ENCODE measurements at places on chromosomes 5 and 9. TPM values are rescaled to one million over a fixed set of nuclear protein-coding genes. Genes with fewer than 3 reads are reported as not detected.

DNA sequence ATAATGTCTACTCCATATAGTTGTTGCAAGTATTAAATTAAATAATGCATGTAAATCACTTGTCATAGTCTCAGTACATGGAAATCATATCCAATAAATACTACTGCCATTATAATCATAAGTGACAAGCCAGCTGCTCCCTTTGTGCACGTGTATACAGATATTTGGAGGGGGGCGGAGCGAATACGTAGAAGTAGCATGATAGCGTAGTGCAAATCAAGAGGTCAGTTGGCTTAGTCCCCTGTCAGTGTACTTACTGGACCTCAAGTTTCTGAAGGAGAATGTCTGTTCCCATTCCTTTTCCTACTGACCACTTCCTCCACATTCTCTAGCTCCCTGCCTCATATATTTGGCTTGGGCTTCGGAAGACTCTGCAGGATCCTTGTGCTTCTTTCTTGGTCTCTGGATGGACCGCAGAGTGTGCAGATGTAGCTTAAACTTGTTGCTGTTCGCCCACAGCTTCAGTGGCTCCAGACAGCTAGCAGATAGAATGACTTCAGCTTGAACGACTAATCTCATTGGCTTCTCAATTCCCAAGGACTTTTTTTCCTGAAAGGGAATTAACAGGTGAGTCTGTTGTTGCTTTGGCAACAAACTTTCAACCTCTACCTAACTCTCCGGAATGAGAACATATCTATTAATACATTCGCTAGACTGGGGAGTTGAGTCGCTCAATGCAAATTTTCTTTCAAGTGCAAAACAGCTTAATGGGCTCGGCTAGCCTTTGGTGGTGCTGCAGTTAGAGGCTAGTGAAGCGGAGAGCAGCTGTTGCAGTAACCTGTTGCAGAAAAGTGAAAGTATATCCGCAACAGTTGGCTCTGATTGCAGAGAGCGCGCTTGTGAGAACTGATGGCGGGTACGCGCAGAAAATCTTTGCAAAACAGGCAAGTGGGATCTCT is at the start of gene PCDHB1:
Gene PCDHB1, plus strand, starts transcription at position 753 of the 899 bp plus-strand sequence. Its CDS starts 97 bp downstream, at position 850.
- DNase-seq, result no peak

DNA sequence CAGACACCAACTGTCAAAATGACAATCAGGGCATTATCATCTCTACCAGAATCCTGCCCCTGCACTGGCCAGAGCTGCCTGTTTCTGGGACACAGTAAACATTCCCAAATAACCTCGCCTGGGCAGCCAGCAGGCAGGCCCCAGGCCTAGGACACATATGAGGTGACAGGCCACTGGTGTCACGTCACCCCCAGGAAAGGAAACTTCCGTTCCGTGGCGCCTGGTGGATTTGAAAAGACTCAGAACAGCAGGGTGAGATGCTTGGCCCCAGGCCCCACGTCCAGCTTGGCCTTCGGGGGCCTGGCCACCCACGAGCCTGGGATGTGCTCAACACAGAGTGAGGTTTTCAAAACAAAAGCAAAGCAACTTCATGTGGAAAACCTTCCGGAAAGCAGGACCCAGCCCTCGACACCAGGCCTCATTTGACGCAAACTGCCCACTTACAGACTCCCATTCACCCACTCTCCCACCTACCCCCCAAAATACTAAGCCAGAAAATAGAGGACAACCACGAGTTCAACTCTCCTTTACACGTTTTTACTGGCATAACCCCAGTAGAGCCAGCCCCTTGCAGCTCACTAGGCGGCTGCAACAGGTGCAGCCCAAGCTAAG is 1.2 kb downstream of the SEMA4D start:
- no peak for DNase-seq

DNA sequence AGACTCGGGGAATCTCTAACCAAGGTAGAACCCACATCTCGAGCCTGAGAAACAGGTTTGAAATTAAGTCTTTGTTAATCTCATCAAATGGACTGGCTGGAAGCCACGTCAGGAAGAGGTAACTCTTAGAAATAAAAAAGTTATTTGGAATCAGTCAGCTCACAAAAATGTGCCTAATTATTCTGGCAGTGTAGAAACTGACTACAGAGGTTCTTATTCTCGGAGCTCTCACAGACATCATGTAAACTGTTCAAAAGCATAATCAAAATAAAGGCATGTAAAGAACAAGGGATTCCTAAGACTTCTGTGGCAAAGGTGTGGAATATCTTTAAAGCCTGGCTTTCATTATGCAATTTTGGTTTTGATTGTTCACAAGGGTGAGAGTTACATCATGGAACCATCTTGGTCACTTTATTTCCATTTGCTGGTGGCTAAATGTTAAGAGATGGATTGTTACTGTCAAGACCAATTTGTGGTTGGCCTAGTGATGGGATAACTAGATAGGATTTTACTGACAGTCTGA is 85.1 kb downstream of the OTULIN start:
- DNase-seq, result no peak

DNA sequence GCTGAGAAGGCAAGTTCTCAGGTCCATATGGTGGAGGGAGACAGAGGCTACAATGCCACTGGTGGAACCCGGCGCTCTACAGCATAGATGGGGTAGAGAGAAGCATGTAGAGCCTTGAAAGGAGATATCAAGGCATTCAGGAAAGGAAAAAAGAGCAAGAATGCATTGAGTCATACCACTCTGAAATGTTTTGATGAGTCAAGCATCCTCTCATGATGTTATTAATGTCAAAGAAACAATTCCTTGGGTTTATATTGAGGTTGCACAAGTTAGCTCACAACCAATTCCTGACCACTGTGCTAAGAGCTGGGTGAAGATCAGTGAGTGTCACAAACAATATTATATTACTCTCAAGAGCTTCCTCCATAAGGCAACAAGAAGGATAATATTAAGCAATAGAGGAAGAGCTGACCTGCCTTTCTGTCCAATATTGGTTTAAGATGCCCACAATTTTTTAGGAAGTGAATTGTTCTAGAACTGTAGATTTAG is 178.0 kb downstream of the RFK start:
- peak; percentile 47 for DNase-seq

DNA sequence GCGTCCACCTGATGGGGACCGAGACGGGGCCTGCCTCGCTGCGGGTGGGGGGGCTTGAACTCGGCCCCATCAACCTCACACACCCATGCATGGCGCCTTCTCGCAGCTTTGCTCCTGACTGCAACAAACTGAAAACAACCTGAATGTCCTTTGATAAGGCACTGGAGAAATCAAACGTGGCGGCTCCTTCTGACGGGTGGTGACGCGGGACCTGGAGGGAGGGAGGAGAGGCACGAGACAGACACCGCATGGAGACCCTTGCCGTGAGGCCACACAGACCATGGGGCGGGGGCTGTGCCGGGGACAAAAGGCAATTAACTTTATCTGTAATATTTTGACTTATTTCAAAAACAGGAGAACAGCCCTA is 48.6 kb downstream of the NACC2 start:
- DNase-seq, result no peak

DNA sequence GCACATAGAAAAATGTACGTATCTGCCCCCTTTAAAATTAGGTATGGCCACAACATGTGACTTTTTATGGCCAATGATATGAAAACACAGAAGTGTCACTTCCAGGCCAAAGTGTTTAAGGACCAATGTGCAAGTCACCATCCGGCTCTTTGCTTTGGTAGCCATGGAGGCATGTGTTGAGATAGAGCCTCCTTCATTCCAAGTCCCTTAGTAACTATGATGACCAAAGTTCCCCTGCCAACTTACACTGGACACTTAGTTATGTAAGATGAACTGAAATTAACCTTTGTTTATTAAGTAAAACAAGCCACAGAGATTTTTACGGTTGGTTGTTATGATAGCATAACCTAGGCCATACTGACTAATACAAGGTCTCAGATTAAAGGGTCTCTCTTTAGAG is 51.0 kb downstream of the FBN2 start:
- no peak for DNase-seq

GRCh38 chr9:5375091-5375490 is 35.4 kb upstream of the RLN1 start:
- peak; percentile 14 for DNase-seq

GRCh38 chr9:89525446-89526374 is 27.8 kb upstream of the SEMA4D start:
- DNase-seq, result no peak

DNA sequence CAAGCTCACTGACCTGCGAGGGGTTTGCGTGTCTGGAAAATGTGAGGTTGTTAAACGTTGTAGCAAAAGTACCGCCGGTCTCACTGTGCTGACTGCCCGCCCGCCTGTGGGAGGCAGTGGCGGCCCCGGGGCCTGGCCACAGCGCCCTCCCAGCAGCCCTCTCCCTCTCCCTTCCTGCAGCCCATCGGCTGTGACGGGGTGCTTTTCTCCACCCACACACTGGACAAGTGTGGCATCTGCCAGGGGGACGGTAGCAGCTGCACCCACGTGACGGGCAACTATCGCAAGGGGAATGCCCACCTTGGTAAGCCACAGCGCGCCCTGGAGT is 6.2 kb downstream of the ADAMTSL2 start:
- DNase-seq, result no peak

Gene SERF1A
- 4.9 TPM for total RNA-seq

Gene NTNG2
- total RNA-seq, result 0.77 TPM

Gene INSL4
- total RNA-seq, result not detected

Measured in dermis microvascular lymphatic vessel endothelial cell (primary cell).